Activated naive CD8-positive, alpha-beta T cell treated with anti-CD3 and anti-CD28 coated beads, Interleukin-2, amount 10 ng/mL, durations not matched to agents 7 days and 5 days (primary cell): ENCODE measurements at places on chromosomes 3 and 15. TPM values are rescaled to one million over a fixed set of nuclear protein-coding genes. Genes with fewer than 3 reads are reported as not detected.

Gene PYGO1
- total RNA-seq: not detected

DNA sequence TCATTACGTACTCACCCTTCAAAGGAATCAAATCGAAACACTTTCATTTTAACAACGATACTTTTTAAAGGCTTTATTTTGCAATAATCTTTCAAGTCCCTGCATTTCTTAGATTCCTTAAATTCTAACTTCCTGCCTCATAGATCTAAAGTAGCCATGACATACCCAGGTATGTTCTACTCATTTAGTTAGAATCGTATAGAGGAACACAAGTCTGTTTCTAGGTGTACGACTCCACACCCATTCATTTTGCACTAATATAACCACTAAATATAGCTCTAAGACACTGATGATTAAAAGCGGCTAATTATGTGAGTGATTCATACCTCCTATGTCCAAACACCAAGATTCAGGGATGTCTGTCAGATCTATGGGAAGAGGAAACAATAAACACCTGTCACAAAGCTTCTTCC, 1.3 kb downstream of the ATP13A3 start:
- DNase-seq: no peak

Gene CA12
- not detected for total RNA-seq

DNA sequence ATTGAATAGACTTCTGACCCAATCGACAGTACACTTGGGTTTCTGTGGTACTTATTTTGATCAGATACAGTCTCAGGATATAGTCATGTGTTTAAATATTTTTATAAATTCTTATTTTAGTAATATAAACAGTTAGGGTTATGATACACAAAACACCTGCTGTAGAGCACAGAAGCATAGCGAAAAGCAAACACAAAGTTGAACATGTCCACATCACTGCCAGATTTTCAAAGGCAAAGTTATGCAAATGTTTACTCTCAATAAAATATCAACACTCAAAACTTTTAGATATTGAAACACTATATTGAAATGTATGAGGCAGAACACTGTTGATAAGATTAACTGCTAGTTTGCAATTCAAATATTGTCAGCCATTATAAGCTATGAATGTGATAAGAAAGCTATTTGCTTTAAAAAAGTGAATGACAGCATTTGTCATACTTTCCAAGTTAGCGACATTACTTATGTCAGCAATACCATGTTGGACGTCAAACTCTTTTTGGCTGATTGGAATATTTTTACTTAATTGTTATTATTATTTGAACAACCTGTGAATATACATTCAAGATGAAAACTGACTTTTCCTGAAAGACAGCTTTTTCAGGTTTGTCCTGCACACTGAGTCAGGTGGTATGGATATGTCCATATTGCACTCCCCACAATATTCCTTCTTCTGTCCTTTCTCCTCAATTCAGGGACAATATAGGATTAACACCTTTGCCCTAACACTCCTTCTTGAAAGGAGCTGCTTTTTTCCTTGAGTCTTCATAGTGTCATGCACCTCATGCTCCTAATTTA, 367.1 kb downstream of the EPHA3 start:
- DNase-seq: no peak

Gene SRGAP3
- total RNA-seq: 5.5 TPM

GRCh38 chr15:45030743-45031142, 7.7 kb downstream of the SORD start:
- DNase-seq: no peak

Gene ABHD17C
- total RNA-seq: 1.6 TPM

Gene ARGFX
- not detected for total RNA-seq

GRCh38 chr3:43926055-43926454, 235.3 kb downstream of the ABHD5 start:
- DNase-seq: no peak

GRCh38 chr3:113055961-113056360, 65.2 kb downstream of the GTPBP8 start:
- no peak for DNase-seq

- DNase-seq: no peak
These were observed 169.4 kb upstream of the ZNF385D start for GRCh38 chr3:21920421-21920861.

Gene C3orf49
- total RNA-seq: not detected

DNA sequence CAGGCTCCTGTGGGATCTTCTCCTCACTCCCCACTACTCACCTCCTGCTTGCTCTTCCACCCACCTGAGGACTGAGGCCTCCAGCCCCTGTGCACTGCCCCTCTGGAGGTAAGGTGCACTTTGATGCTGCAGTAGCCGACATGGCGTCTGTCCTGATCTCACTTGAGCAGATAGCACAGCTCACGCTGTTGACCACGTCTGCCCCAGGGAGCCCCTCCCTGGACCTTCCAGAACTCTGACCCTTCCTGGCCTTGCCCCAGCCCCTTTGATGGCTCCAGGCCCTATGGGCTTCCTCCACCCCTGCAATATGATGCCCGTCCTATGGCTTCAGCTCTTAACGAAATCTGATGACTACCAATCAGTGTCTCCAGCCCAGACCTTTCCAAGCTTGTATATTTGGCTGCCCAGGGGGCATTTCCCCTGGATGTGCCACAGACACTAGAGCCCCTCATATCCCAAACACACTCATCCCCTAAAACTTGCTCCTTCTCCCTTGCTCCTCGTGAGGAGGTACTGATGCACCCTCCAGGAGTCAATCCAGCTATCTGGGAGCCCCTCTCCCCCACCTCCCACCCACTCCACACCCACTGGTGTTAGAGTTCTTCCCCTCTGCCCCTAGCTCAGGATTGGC, 27.1 kb downstream of the KY start:
- no peak for DNase-seq

DNA sequence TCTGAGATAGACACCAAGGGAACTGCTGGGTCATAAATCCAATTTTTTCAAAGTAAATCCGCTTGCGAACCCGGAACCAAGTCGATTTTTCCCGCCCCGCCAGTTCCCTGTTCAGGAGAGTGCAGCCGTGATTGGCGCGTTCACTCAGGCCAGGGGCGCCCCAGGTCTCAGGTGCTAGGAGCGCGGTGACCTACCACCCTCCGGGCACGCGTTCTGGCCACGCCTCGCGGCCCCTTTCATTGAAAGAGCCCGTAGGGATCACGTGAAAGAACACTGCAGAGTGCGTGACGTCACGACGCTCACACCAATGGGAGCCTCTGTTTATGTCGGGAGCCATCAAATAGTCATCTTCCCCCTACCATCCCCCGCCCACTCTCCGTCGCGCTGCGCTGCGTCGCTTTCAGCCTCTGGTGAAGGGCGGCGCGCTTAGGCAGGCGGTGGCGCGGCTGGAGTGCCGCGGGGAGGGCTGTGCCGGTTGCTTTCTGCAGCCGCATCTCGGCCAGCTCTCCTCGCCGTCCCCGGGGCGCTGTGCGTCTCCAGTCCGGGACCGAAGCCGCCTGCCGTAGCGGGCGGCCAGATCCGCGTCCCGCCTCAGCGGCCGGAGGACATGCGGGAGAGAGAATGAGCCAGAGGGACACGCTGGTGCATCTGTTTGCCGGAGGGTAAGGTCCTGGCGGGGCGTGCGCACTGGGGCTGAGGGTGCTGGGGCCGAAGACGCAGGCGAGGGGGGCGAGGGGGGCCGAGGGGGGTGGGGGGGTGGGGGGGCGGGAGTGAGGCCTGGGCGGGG, at the start of gene SLC25A36:
SLC25A36 (plus strand) TSS at position 403 of the 787 bp plus-strand sequence; CDS start at position 622, 219 bp downstream.
- peak; percentile 92 for DNase-seq

Gene NRROS
- 16.2 TPM for total RNA-seq

- peak; percentile 92 for DNase-seq
These were observed at the start of gene RASSF1 for GRCh38 chr3:50340448-50341329. Gene RASSF1, minus strand, starts transcription at chr3:50340836. Its CDS starts 31 bp downstream, at chr3:50340805.

DNA sequence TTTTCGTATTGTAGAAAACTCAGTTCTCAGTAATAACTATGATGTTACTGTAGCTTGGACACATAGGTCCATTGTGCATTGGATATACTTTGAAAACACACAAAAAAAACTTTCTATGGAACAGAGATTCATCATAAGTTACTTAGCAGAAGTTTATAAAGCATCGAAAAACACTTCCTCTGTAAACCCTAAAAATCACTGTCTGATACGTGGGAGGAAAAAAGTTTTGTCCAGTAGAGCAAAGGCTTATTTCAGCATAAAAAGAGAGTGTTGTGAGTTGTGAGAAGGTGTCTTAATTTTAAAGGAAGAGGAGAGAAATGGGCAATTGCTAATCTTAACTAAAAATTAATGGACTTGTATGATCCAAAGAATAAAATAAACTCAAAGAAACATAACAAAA, 64.8 kb downstream of the OSTN start:
- DNase-seq: no peak

Gene GRM7
- not detected for total RNA-seq

Gene PTPRG
- not detected for total RNA-seq

DNA sequence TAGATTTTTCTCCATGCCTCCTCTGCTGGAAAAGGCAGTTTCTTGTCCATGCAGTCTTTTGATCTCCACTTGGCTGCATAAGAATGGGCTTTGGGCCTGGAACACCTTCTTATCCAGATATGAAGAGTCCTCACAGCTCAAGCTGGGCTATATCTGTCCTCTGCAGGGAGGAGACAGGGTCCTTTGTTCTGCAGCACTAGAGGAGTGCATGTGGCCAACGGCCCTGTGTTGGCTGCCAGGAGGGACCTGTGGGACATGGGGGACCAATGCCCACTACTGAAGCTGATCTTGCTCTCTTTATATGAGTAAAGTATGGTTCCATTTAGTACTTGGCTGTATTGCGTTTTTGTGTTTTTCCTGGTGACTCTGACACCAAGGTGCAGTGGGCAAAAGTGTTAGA, 157.3 kb upstream of the ABI3BP start:
- DNase-seq: no peak

Gene CLDN18
- not detected for total RNA-seq

Gene ARHGEF26
- not detected for total RNA-seq

DNA sequence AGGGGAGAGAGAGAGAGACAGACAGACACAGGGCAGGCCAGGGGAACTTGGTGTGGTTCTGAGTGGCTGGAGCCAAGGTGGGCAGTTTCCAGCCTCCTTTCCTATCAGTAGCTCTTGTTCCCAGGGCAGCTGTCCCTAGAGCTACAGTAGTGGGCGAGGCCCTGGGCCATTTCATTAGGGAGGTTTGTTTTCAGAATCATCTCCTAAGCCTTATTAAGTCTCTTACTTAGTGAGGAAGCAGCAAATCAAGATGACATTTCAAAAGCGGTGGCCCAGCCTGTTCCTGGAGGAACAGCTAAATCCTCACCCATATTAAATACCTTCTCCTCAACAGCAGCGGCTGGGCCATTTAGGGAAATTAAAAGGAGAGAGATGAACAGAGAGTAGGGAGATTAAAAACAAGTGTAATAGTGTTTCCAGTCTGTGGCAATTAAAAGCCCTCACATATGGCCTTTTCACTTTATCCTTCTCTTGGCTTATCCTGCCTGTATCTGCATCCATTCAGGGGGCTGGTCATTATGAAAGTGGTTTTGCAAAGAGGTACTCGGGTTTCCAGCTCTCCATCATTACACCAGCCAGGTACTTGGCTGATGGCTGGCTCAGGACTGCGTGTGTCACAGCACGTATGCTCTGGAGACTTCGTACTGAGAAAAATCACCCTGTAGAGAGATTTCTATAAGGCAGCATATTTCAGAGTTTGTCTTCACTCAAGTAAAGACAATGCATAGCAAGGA, 91.9 kb upstream of the PRR23C start:
- no peak for DNase-seq

Gene CTXND1
- not detected for total RNA-seq

Gene ARMC8
- total RNA-seq: 60.9 TPM

Gene GPR87
- not detected for total RNA-seq

GRCh38 chr15:62094388-62094787, 27.6 kb downstream of the C2CD4A start:
- no peak for DNase-seq

Gene PTH1R
- not detected for total RNA-seq

GRCh38 chr3:34008836-34009809, 210.7 kb downstream of the PDCD6IP start:
- no peak for DNase-seq

Gene EPHB1
- 0.39 TPM for total RNA-seq

DNA sequence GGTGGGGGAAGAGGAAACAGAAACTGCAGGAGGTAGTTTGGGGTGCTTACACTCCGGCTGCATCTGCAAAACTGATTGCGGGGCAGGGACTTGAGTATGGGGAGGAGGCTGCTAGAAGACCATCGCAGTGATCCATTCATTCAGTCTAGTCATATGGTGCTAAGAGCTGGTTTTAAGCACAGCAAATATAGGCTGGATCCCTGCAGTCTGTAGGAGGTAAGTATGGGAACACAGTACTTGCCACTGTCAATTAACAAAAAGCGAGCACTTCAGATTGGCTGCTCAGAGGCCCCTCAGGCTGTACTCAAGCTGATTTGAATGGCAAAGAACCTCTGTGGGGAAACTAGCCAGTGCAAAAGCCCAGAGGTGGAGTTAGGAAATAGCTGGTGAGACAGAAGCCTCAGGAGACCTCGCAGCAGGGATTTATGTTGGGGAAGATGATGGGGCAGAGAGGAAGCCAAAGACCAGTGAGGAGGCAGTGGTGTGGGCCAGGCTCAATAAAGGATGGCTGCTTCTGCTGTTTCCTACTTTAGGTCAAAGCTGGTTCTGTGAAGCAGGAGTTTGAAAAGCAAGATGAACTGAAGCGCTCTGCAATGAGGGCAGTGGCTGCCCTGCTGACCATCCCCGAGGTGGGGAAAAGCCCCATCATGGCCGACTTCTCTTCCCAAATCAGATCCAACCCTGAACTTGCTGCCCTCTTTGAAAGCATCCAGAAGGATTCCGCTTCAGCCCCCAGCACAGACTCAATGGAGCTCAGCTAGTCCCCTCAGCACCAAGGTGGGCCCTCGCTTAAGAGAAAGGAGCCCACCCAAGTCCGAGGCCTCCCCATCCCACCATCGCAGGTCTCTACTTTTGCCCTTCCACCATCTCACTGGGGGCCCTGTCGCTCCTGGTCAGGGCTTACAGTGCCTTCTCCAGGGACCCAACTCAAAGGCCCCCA, 7.9 kb downstream of the RPL32 start:
- no peak for DNase-seq

DNA sequence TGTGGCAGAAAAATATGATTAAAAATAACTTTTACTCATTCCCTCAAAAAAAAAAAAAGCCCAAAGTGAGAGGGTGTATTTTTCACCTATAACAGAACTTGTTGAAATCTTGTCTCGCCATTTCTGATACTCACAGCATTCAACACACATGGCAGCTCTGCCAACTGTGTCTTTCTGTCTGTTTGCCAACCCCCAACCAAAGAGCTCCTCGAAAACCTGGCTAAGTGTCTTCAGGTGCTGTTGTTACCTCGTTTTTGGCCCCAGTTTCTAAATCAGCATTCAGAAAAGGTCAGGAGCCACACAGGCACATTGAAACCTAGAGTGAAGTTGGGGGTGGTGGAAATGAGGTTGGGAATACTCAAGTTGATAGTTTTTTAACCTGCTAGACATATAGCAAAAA, 123.5 kb downstream of the TMEM108 start:
- no peak for DNase-seq

DNA sequence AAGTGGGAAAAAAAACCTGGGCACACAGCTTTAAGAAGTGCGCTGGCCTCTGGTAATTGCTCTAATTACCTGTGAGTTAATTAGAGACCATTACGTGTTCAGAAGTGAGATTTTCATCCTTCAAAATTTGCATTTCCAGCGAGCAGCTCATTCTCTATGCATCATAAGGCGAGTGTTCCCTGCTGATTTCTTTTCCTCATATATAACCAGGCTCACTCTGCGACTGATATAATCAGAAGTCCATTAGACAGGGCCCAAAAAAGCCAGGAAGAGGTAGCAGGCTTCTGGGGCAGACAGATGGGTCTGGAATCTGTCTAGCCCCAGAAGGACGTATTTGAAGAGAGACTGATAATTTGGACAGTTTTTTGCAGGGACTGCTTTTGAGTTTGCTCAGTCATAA, 158.7 kb downstream of the MTHFS start:
- DNase-seq: no peak

Gene SERINC4
- total RNA-seq: 0.17 TPM

- DNase-seq: no peak
These were observed 342.1 kb upstream of the GRM7 start for GRCh38 chr3:6518709-6519345.
